ENCODE measurements at places on chromosomes 12 and 14.

- DNase-seq = no peak
Observed at GRCh38 chr12:65319688-65320200, 41.3 kb downstream of the MSRB3 start.

- no peak for DNase-seq
Observed at GRCh38 chr12:12872934-12873275, 18.5 kb upstream of the GPRC5A start.

DNA sequence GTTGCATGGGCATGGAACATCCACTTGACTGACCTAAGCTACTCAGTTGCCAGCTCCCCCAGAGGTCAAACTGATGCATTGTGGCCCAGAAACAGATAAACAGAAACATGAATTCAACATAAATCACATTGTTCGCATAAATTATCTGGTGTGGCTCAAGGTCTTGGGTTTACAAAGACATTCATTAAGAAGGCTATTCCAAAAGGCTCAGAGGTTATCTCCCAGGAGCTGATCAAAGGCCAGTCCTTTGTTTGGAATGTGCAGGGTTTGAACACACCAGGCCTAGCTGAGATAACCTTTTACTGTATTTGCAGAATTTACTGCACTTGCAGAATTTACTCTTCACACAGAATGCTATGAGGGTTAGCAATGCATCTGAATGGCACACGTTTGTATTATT is 96.4 kb upstream of the DCD start:
- DNase-seq = no peak

DNA sequence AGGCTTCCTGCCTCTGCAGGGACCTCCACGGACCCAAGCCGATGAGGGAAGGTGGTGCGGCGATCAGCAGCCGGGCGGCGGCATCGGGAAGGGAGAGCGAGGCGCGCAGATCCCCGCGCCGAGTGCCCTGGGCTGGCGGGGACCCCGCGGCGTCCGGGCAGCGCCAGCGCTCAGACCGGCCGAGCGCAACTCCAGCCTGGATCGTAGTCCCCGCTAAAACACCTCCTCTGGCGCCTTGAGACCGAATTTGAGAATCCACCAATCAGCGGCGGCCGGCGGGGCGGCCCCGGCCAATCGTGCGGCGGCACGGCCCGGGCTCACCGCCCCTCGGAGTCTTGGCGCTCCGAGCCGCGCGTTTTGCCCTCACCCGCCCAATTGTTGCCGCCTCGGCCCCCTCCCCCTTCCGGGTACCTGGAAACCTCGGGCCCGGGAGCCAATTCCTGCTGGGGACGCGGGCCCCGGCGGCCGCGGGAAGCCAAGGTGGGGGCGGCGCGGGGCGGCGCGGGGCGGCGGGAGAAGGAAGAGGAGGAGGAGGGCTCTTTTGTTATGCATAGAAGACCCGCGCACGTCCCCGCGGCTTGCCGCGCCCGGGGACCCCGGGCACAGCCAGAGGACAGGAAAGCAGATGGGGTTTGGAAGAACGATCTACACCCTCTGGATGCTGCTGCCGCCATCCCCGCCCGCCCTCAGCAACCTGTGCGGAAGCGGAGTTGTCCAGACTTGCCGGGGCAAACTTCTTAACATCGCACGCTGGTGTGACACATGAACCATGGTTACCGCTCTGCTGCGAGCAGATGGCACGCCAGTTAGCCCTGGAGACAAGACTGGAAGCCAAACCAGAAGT is at the start of gene E2F7:
Gene E2F7 (minus strand): TSS at position 209 of the 844 bp plus-strand sequence. CDS start 934 bp downstream, outside the sequence.
- DNase-seq = peak; percentile 93

GRCh38 chr12:69658203-69658602 is 40.9 kb downstream of the BEST3 start:
- no peak for DNase-seq

GRCh38 chr12:6382982-6383381 is 980 bp upstream of the LTBR start:
- no peak for DNase-seq
